ENCODE measurements at places on chromosomes 5 and 9.

DNA sequence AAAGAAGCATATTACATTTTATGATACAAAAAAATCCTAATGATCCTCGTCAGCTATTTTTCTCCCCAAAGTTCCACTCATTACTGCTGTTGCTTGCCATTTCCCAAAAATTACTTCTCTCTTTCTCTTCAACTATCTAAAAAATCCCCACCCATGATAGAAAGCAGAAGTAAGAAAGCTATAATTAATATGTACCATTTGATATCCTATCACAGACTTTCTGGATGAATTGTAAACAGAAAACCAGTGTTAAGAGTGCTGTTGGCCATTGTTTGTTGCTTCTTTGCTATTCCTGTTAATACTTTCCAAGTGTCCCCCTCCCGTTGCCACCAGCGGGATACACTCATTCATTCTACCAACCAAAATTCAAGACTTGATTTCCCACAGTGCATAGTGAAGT is 136.3 kb upstream of the SMARCA2 start:
- peak; percentile 38 for DNase-seq

GRCh38 chr9:34771007-34771406 is 61.1 kb upstream of the CCL21 start:
- DNase-seq = peak; percentile 69

DNA sequence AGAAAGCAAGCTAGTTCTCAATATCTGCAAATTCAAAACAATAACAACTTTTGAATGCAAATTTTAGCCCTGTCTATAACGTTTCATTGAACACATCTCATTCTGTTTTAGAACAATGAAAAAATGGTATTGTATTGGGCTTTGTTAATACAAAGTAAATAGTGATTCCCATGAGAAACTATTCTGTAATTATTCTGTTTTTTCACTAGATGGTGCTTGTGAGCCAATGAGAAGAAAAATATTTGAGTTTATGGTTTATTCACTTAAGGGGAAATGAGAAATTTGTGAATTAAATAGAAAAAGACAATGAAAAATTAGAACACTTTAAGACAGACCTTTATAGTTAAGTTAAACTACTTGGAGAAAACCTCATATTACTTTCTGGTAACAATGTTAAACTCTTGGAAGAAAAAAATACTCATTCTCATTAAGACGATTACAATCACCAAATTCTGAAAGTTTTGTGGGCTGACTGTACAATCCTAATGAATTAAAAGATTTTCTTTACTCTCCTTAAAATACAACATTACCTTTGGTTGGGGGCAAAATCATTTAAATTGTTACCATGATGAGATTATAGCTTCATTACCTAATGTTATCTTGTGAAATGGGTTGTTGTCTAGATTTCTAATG is 127.0 kb downstream of the NNT start:
- DNase-seq = peak; percentile 32

DNA sequence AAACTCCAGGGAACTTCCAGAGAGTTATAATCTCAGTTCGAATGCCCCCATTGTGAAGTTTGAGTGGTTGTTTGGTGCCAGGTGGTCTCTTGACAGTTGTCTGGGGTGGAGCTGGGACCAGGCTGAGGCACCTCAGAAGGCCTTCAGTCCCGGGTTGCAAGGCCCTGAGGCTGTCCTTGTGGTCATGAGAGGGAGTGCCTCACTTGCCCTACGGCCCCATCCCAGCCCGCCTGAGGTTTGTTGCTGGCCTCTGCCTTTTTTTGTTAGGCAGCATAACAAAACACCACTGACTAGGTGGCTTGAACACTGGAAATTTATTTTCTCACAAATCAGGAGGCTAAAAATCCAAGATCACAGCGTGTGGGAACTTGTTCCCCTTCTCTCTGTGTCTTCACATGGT is 73.0 kb upstream of the PAPPA start:
- no peak for DNase-seq

- peak; percentile 19 for DNase-seq
Observed at GRCh38 chr5:6606884-6607558, 25.8 kb downstream of the NSUN2 start.

DNA sequence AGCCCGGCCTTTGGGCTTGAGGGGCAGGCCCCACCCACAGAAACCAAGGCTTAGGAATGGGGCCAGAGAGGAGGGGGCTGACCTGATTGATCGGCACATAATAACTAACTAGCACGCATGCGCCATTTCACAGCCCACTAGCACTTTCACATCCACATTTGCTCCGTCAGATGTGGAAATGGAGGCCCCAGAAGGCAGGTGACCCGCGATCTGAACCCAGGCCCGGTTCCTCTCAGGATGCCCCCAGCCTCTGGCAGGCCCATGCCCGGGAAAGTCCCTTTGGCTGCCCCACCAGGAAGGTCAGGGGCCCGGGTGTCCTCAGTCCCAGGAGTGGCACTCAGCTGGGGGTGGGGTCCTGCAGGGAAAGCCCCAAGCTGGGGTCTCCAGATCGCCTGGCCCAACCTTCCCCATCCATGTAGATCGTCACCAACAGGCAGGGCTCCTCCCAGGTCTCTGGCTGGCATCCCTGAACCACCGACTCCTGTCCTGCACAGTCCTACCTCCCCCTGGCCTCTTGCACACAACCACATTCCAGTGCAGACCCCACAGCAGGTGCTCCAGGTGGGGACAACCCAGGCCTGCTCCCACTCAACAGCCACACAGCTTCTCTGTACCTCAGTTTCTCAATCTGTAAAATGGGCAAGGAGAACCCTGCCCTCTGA is 46.7 kb downstream of the VAV2 start:
- peak; percentile 44 for DNase-seq

GRCh38 chr5:73266925-73267765 is 94.2 kb downstream of the TMEM174 start:
- DNase-seq = no peak

DNA sequence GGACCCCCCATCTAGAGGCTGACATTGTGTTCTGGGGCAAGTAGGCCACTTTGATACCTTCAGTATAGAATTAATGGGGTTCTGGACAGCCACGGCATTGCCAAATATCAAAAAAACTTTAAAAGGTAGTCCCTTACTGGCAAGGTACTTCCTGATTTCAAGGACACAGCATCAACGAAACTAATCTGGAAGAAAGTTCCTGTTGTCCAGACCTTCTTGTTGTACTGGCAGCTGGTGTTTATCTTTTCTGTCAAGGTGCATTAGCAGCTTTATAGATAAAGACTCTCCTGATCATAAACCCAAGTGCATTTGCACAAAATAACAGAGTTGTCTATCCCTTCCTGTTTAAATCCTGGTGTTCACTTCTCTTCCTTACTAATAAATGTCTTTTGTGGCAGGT is 23.7 kb upstream of the GOLGA1 start:
- no peak for DNase-seq

DNA sequence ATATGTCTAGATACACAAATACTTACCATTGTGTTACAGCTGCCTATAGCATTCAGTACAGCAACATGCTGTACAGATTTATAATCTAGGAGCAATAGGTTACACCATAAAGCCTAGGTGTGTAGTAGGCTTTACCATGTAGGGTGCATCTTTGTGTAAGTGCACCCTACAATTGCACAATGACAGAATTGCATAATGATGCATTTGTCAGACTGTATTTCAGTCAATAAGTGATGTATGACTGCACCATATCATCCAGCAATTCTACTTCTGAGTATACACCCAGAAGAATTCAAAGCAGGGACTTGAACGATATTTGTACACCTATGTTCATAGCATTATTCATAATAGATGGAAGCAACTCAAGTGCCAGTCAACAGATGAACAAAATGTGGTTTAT is 100.4 kb upstream of the SLC44A1 start:
- peak; percentile 78 for DNase-seq

DNA sequence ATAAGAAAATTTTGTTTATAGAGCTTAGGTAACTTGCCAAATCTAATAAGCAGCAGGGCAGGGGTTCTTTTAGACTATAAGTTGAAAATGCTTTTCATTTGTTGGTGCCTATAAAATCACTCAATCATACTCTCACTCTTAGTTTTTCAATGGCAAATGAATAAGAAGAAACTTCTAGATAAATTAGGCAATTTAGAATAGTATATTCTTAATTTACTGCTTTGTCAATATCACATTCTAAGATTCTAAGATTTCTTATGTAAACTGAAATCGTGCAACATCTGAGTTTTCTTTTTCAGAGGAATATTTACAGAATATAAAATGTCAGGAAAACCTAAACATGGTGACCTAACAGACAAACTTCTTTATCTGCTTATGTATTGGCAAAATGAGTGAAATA is 849.0 kb downstream of the DTWD2 start:
- DNase-seq = no peak

GRCh38 chr5:94700592-94700991 is 82.1 kb downstream of the SLF1 start:
- no peak for DNase-seq

DNA sequence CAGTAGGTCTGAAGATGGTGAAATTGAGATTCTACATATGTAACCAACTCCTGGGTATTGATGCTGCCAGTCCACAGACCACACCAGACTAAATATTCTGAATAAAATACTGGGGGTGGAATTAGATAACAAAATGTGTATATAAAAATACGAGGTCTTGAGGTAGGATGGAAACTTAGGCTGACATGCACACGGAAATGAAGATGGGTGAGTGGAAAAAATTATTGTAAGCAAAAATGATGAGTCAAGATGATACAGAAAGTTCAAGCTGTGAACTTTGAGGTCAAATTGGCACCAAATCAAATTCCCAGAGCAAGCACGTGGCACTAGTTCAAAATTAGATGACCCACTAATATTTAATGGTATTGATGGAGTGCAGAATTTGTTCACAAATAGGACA is 713.4 kb upstream of the ACO1 start:
- DNase-seq = no peak

GRCh38 chr5:172721455-172722326 is 49.3 kb downstream of the DUSP1 start:
- no peak for DNase-seq

GRCh38 chr5:50836356-50836755 is 169.9 kb downstream of the PARP8 start:
- no peak for DNase-seq

DNA sequence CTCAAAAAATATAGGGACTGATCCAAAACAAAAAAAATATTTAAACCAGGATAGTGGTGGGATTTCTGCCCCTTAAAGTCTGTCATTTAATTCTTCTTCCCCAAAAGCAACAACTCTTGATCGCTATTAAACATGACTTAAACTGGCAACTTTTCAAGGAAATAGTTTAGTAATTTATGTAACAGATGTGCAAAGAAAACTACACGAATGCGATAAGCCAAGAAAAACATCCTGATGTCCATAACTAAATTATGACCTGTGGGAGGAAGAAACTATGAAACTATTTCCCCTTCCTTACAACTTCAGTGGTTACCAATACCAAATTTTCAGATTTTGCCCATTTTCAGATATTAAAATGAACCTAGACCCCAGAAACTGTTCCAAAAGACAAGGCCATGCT is 31.5 kb downstream of the CLINT1 start:
- no peak for DNase-seq

DNA sequence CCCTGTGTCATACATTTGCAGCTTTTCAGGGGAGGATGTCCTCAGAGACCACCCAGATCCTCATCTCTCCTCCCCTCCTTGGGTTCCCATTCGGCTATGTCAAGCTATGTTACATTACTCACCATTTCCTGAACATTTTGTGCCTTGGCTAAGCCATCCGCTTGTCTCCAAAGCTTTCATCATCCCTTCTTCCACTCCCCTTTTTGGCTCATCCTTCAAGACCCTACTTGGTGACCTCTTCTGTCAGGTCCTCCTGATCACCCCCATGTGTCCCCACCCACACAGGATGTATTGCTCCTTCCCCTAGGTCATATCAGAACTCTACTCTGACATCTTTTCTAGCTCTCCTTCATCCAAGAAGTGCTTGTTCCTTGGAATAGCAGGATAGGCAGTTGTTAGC is 81.8 kb downstream of the BOD1 start:
- DNase-seq = no peak
